ENCODE measurements at places on chromosomes 16 and 17.
A peak's percentile ranks its signal among the peaks of the same experiment; 100 is the strongest.

DNA sequence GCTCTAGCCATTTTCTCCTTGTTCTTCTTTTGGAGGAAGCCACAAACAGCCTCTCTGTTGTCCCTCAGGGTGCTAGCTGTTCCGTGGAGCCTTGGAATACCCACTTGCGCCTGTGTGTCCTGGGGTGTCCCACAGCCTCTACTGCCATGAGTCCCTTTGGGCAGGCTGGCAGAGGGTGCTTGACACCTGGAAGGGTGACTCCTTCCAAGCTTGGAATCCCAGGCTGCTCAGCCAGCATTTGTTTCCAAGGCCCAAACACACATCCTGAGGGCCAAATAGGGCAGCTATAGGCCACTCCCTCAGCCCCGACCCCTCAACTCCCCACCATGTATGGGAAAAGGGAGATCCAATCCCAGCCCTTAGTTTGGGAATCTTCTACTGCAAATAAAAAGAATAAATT lies 14.9 kb downstream of the ZNHIT3 start:
- no peak for DNase-seq

DNA sequence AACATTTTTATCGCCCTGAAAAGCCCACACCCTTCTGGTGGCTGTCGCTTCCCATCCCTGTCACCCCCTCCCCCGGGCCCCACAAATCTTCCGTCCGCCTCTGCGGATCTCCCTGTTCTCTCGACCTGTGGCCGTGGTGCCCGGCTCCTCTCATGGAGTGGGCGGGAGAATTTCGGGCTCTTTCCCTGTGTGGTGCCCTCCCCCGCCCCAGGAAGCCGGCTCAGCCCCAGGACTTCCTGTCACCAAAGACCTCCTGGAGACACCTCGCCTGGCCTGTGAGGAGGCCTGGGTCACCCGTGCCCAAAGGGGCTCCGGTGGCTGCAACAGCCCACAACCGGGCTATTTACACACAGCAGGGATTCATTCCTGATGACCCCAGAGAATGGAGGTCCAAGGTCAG lies 26.1 kb upstream of the UBE2I start:
- no peak for DNase-seq

DNA sequence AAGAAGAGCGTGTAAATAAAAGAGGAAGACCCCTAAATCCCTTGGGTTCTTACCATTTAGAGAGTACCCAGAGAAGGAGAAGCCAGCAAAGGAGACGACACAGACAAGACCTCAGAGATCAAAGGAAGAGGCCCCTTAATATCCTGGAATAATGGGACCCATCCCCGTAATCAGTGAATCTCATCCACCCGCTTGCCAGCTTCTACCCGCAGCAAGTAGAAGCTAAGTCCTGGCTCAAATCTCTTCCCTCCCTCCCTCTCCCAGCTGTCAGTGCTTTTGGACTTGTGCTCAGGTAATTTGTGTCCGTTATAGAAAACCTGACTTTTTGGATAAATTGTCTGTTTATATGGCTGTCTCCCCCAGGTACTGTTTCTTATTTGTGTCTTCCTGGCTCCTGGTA lies 1.9 kb downstream of the LYRM1 start:
- no peak for DNase-seq

GRCh38 chr17:46974086-46974485 lies 5.0 kb downstream of the RPRML start:
- DNase-seq = no peak

DNA sequence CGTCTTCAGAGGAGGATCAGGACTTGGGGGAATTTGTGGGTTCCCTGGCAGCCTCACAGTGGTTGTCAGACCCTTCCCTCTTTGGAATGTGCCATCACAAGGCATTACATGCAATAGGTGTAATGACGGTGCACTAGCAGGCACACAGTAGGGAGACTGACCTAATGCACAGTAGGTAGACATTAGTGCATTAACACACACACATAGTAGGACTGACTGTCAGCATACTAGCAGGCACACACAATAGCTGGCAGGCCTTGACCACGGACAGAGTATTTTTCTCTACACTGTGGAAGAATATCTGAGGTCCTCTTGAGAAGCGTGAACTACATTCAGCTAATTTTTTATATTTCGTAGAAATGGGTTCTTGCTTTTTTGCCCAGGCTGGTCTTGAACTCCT lies 10.9 kb upstream of the UBALD2 start:
- DNase-seq = no peak

GRCh38 chr17:74480290-74480689 lies 13.9 kb downstream of the CD300A start:
- no peak for DNase-seq

DNA sequence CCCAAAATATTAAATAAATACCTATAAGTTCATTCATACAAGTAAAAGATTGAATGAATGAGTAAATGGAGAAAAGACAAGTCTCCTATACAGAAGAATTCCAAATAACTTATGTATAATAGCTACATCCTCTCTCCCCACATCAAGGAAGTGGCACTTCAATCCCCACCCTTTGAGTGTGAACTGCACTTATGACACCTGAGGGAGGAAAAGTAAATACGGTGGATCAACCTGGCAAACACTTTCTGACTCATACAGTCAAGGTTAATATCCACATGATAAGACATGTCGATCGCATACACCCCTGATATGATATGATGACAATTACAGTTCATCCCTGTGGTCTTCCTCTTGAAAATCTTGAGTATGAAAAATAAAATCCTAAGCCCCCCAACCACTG lies 18.0 kb downstream of the SLFN12L start:
- DNase-seq = no peak

DNA sequence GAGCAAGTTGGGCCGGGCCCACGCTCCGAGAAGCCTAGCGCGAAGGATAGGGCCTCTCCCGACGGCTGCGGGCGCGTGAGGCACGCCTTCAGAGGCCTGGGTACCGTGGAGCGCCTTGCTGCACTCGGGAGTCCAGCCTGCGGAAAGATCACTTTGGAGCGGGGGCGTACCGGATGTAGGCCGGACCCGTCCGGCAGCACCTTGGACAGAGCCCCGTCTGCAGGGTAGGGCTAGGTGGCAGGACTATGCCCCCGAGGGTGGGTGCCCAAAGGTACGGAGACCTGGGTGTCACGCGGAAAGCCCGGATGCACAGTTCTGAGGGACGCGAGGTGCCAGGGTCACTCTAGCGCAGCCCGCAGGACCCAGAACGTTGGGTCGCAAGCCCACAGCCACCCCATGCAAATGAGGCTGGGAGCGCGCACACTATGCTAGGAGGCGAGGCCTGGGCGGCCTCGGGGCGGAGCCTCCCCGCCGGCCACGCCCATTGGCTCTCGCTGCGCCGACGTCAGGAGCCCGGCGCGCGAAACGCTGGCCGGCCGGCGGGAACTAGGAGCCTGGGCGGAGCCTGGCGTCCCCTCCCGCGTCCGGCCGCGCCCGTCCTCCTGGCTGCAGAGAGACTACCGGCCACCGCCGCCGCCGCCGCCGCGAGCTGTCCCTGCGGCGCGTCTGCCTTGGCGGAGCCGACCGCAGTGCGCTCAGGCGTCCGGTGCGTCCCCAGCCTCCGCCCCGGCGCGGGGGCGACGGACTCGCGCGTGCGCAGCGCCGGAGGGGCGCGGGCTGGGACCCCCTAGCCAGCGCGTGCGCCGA lies at the start of gene PAQR4:
PAQR4 (plus strand) TSS at position 611 of the 807 bp plus-strand sequence. CDS start 327 bp downstream, outside the sequence.
- peak; percentile 93 for DNase-seq

GRCh38 chr16:86459266-86459665 lies 51.1 kb upstream of the FOXF1 start:
- no peak for DNase-seq

- DNase-seq = peak; percentile 14
These were observed 191.1 kb downstream of the ZFHX3 start for GRCh38 chr16:72856797-72857196.

DNA sequence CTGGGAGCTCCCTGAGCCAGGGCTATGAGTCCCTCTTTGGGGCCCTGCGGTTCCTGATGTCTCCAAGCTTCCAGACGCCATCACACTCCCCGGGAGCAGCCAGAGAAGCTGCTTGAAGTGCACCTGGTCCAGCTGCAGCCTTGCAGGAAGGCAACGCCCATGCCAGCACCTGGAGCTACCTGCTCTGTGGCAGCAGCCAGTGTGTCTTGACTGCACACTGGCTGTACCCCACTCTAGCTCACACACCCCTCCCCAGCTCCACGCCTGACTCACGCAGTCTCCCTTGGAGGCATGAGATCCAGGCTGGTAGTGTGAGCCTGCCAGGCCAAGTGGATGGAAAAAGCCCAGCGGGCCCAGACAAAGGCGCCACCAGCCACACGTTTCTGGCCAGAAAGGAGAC lies 63.3 kb downstream of the USP32 start:
- DNase-seq = no peak

- no peak for DNase-seq
These were observed 5.7 kb downstream of the GPR179 start for GRCh38 chr17:38338053-38338452.

DNA sequence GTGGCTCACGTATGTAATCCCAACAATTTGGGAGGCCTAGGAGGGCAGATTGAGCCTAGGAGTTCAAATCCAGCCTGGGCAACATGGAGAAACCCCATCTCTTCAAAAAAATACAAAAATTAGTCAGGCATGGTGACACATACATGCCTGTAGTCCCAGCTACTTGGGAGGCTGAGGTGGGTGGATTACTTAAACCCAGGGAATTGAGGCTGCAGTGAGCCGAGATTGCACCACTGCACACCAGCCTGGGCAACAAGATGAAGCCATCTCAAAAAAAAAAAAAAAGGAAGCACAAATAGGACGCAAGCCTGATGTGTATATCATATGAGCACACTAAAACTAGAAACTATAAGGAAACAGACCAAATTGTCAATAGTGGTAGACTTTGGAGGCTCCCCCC lies 17.1 kb upstream of the FLCN start:
- DNase-seq = no peak

- DNase-seq = no peak
These were observed 132.0 kb downstream of the COPRS start for GRCh38 chr17:31726980-31727427.

GRCh38 chr16:2206780-2207433 lies 1.7 kb downstream of the MLST8 start:
- DNase-seq = no peak

Data from activated CD4-positive, alpha-beta T cell treated with anti-CD3 and anti-CD28 coated beads, Interleukin-2, Interleukin-6, amounts not matched to agents 100 ng/mL and 50 ng/mL, durations not matched to agents 16 hours and 8 hours (primary cell).